Regular cardiac myocyte (primary cell): ENCODE measurements at places on chromosomes 11 and 22. TPM values are rescaled to one million over a fixed set of nuclear protein-coding genes. Genes with fewer than 3 reads are reported as not detected.

The NFAM1 gene
- total RNA-seq: not detected in 2 replicates

The SMTN gene
- total RNA-seq: 101 and 248 TPM in 2 replicates

The TEX12 gene
- total RNA-seq: not detected in 2 replicates

The DDTL gene
- under 0.01 TPM in 1 of 2 replicates, not detected in the other for total RNA-seq

The SCGB1A1 gene
- total RNA-seq: not detected in 2 replicates

The TRPM5 gene
- not detected in 2 replicates for total RNA-seq

The SGSM1 gene
- under 0.01 and 0.28 TPM in 2 replicates for total RNA-seq

The GLB1L3 gene
- total RNA-seq: not detected in 2 replicates

The THY1 gene
- total RNA-seq: 3.3 and 9.6 TPM in 2 replicates

The KRTAP5-2 gene
- total RNA-seq: not detected in 2 replicates

The NCF4 gene
- under 0.01 TPM in 1 of 2 replicates, not detected in the other for total RNA-seq

The ISX gene
- total RNA-seq: not detected in 2 replicates

The SCN3B gene
- under 0.01 TPM in 1 of 2 replicates, not detected in the other for total RNA-seq
